ENCODE measurements at places on chromosomes 4 and X. TPM values are rescaled to one million over a fixed set of nuclear protein-coding genes. Genes with fewer than 3 reads are reported as not detected.

The LRCH2 gene
- total RNA-seq = not detected

The PASD1 gene
- not detected for total RNA-seq

The MGARP gene
- not detected for total RNA-seq

The IL2 gene
- 24.8 TPM for total RNA-seq

- DNase-seq = no peak
Observed at GRCh38 chrX:100980608-100981497, 11.3 kb downstream of the ARL13A start.

GRCh38 chr4:176631611-176632010 lies 161.1 kb downstream of the VEGFC start:
- DNase-seq = no peak

- DNase-seq = no peak
Observed at GRCh38 chr4:85165808-85166207, 199.3 kb upstream of the WDFY3 start.

DNA sequence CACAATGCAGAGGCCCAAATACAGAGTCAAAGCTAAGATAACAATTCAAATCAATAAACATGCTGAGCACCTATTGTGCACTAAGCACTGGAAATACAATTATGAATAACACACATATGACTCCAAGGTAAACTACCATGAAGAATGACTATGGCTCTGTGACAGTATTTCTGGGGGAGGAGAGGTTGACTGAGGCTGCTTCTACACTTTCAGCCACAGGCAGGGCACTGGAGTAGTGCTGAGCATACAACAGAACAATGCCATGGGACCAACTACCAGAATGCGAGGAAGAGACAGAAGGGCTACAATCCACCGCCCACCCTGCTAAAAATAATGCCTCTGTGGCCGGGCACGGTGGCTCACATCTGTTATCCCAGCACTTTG lies 13.7 kb downstream of the TEC start:
- DNase-seq = no peak

DNA sequence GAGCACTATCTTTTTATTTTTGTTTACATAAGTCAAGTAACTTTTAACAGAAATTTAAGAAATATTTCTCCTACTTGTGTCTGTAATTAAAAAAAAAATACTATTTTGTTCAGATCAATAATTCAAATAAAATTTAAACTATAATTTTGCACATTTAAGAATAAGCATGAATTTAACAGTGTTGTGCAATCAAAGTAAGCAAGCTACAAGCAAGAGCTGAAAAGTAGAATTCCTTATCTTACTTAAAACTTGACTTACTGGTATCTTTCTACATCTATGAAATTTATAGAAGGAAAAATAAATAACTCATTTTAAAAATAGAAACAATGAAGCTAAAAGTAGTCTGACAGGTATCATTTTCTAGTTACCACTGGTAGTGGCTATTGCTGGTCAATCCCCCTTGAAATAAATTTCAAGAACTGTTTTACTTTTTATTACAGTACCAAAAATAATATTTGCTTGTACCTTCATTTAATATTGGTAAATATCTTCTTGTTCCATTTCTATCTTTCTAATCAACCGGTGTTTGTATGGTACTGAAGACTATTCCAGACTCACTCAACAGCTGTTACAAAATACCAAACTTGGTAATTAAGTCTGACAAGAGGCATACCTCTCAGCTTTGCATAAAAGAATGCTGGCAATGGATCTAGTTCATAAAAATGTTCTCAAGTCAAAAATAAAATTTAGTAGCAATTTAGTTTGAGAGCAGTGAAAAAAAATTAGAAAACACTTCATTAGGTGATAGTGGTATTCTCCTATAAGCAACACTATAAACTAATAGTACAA lies 62.2 kb downstream of the NOCT start:
- DNase-seq = no peak

- no peak for DNase-seq
Observed at GRCh38 chr4:83255584-83255983, 29.0 kb downstream of the COQ2 start.

All from activated T-cell treated with anti-CD3 and anti-CD28 coated beads, Interleukin-2, amount 50 U/mL, for 72 hours (primary cell).